ENCODE measurements at places on chromosomes 16 and 17.

GRCh38 chr17:75459246-75459589 lies 2.8 kb downstream of the TMEM94 start:
- DNase-seq = no peak

- DNase-seq = no peak
These were observed 5.3 kb upstream of the C16orf74 start for GRCh38 chr16:85755929-85756768.

GRCh38 chr17:64117981-64118979 lies 11.7 kb downstream of the ERN1 start:
- DNase-seq = no peak

- no peak for DNase-seq
These were observed 10.3 kb downstream of the GSG1L2 start for GRCh38 chr17:9811537-9811936.

- DNase-seq = no peak
These were observed 75.0 kb upstream of the CPHXL start for GRCh38 chr16:75801307-75801706.

GRCh38 chr17:71809537-71809936 lies 311.3 kb upstream of the SOX9 start:
- no peak for DNase-seq

DNA sequence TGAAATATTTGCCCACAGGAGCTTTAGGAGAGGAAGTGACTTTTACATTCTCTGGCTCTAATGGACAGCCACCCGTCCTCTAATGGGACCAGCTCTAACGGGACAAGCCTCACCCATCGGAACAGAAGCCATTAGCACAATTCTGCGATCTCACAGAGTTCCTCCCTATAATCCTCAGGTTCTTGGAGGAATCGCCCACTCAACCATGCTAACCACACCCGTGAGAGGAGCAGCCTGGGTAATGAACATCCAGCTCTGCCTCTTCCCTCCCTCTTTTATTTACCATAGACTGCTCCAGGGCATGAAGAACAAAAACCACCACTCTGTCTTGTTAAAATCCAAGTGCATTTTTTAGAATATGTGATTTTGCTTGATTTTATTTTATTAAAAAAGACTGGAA lies 6.8 kb downstream of the SLC35B1 start:
- DNase-seq = no peak

Data from neural progenitor cell (in vitro differentiated cells).